ENCODE measurements at places on chromosomes 1 and 21. TPM values are rescaled to one million over a fixed set of nuclear protein-coding genes. Genes with fewer than 3 reads are reported as not detected.

The LRRIQ3 gene
- polyA plus RNA-seq, result 1.3 TPM

The UQCRHL gene
- polyA plus RNA-seq, result 0.95 TPM

The C8A gene
- not detected for polyA plus RNA-seq

The LCE2B gene
- polyA plus RNA-seq, result not detected

The NECAP2 gene
- polyA plus RNA-seq, result 170 TPM

The CHAF1B gene
- polyA plus RNA-seq, result 2.4 TPM

Measured in CD8-positive, alpha-beta memory T cell (primary cell).